Kidney (tissue), 22 donors: ENCODE measurements at places on chromosomes 7 and 10. TPM values are rescaled to one million over a fixed set of nuclear protein-coding genes. Genes with fewer than 3 reads are reported as not detected.

GRCh38 chr10:1454428-1454827 lies 282.9 kb downstream of the ADARB2 start:
- DNase-seq, result no peak
- no peak overlapping the region for H3K27ac ChIP-seq
- H3K4me1 ChIP-seq, result no peaks in the 10 kb centered on the region
- H3K4me3 ChIP-seq, result no peak overlapping the region
- no peaks in the 10 kb centered on the region for H3K36me3 ChIP-seq
- no peaks in the 10 kb centered on the region for H3K27me3 ChIP-seq

DNA sequence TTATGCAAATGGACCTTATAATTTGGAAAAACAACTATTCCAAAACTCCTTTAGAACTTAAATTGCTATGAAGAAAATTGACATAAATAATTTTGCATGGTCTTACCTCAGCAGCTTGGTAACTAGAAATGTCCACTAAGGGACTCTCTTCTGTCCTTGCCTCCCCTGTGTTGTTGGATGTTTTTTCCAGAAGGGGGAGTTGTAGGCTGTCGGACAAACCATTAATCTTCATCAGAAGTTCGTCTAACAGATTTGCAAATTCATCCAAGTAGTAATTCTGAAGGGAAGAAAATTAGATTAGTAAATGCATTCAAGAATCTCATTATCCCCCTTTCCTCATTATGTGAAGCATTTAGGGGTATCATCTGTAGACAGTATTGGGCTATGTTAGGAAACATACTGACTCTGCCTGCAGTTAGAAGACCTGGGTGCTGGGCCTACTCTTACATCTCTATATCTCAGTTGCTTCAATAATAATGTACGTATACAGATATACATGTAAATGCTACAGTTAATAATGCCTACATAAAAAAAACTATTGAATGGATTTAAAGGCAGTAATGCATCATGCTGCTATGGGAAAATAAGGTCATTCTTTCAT lies 155.6 kb downstream of the PKD1L1 start:
- no peaks in the 10 kb centered on the region for H3K27me3 ChIP-seq
- DNase-seq, result no peak
- no peaks in the 10 kb centered on the region for H3K36me3 ChIP-seq
- H3K27ac ChIP-seq, result no peak overlapping the region

CEP55 gene
- 0.88 TPM for total RNA-seq

DNA sequence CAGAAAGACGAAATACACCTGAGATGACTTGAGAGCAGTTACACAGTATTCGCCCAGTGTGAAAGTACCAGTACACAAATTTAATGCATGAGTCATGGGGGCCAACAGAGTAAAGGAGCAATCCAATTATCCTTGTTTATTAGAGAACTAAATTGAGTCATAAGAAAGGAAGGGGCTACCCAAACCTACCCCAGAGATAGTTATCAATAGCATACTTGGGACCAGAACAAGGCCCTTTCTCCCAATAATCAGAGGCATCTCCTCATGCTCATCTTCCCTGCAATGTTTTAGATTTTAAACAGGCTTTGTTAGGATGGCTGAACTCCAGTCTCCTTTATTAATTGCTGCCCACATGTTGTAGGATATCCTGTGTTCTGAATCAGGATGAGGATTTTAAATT lies 239.7 kb upstream of the LRGUK start:
- H3K36me3 ChIP-seq, result no peaks in the 10 kb centered on the region
- H3K4me3 ChIP-seq, result no peak overlapping the region
- no peak overlapping the region for H3K27ac ChIP-seq
- no peak for DNase-seq

ABCA13 gene
- 6.0 TPM for total RNA-seq

SFTPA1 gene
- not detected for total RNA-seq

GRCh38 chr10:28571265-28571664 lies 38.3 kb downstream of the WAC start:
- no peaks in the 10 kb centered on the region for H3K36me3 ChIP-seq
- H3K4me3 ChIP-seq, result no peak overlapping the region
- no peaks in the 10 kb centered on the region for H3K27me3 ChIP-seq
- no peak for DNase-seq
